ENCODE measurements at places on chromosomes 6 and 20.

- DNase-seq: no peak
Observed at GRCh38 chr6:109896341-109896740, 81.8 kb upstream of the GPR6 start.

GRCh38 chr20:39574061-39574460 lies 611.9 kb downstream of the DHX35 start:
- no peak for DNase-seq

DNA sequence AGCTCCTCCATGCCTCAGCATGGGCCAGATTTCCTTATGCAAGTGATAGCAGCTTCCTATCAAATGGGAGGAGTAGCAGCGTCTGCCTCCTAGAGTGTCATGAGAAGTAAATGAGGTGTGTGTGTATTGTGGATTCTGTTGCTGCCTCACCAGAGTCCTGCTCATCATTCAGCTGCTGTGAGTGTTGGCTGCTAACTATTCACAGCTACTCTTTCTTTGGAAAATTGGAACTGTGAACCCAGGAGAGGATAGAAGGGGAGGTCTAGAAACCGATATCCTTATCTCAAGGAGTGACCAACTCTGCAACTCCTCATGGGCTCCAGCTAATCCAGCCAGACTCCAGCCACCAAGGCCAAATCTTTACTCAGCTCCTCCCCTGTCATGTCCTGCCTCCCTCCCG lies 63.3 kb downstream of the TOX2 start:
- no peak for DNase-seq

DNA sequence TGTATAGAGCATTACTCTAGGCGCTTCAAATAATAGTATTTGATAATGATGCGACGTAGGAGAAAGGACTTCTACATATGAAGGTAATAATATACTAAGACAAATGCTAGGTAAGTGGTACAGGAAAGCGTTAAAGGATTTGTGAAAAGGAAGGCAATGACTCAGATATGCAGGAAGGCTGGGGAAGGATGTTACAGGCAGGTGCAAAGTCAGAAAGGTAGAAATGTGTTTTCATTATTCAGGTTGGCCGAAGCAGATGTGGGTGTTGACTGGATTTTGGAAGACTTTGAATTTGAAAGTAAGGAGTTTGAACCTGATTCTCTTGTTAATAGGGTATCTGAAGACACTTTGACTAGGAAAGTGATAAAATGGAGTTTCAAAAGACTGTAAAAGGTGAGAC lies 51.0 kb downstream of the STK4 start:
- no peak for DNase-seq

- DNase-seq: no peak
Observed at GRCh38 chr20:2753461-2754040, 46.9 kb downstream of the CPXM1 start.

DNA sequence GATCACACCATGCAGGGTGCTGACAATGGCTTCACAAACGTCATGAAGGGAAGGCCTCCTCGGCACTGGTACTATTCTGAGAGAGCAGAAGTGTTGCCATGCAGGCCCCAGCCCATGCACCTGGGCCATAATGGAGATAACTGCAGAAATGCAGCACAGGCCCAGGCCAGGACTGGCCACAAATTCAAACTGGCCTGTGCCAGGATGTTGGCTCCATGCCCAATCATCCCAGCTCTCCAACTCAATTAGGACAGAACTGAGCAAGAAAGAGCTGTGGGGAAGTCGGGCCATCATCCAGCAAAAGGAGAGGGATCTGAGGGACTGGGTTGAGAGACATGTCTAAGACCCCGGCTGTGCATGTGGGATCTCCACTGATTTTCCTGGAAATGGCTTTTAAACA lies 48.9 kb upstream of the SYNDIG1 start:
- no peak for DNase-seq

DNA sequence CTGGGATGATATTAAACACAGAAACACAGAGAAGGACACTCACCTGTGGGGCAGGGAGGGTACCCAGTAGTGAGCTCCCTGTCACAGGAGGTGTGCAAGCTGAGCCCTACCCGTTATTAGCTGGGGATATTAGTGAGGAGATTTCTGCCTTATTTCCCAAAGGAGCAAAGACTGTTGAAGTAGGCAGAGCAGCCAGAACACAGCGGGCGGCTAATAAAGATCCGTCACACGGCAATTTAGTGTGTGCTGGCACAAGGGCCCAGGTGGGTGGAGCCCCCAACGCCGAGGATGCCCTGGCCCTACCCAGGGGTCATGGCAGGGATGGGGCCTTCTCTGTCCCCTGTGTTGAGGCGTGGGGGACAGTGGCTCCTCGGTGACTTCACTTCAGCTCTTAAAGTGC lies 8.3 kb downstream of the VSTM2L start:
- no peak for DNase-seq

DNA sequence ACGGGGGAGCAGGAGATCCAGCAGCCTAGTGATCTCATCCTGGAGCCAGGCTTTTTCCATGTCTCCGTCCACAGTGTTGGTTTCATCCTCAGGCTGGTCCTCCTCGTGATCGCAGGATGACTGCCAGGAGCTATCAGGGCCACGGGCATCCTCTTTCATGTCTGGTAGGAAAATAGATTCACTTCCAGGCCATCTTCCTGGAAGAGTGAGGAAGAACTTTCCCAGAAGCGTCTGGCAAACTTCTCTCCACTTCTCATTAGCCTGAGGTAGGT lies 15.3 kb upstream of the SLC9A8 start:
- DNase-seq: no peak
